ENCODE measurements at places on chromosomes 1 and 21.

- peak; percentile 75 for DNase-seq
Observed at GRCh38 chr1:39973503-39974135, 18.7 kb downstream of the MFSD2A start.

DNA sequence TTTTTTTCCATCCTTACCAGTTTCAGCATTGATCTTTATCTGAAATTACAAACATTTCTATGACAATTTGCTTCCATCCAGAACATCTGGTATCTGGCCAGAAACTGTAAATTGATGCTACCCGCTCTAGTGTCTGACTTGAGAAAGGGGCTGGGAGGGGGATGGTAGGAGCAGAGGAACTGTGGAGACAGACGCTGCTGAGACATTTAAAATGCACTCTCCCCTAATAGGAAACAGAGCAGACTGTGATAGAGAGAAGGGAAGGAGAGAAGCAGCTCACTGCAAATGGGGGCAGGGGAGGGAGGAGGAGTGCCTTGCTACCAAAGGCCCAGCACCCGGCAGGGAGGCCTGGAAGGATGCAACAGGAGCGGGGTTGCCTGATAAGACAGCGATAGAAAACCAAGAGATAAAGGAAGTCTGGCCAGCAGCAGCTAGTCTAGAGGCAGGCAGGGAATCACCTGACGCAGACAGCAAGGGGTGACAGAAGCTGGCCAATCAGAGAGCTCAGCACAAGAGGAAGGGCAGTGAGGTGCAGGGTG is 195.5 kb upstream of the NFIA start:
- no peak for DNase-seq

DNA sequence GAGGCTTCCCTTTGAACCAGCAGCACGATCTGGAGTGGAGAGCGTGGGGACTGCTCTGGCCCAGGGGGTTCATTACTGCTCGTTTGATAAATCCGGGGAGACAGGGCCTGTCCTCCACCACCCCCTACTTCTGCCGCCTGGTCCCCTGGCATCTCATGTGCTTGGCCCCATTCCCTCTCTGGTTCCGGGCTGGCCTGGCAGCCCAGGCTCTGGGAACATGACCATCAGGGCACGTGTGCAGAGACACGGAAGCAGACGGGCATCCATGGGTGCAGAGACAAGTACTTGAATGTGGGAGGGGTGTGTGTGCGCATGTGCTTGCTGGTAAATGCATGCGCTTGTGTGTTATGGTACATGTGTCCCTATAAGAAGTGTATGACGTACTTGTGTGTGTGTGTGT is 75.5 kb downstream of the KIRREL1 start:
- no peak for DNase-seq

GRCh38 chr1:215652371-215652770 is 85.3 kb downstream of the KCTD3 start:
- no peak for DNase-seq

- no peak for DNase-seq
Observed at GRCh38 chr1:115409094-115410015, 71.3 kb upstream of the NGF start.

- no peak for DNase-seq
Observed at GRCh38 chr1:22349362-22350043, 102.1 kb upstream of the ZBTB40 start.

DNA sequence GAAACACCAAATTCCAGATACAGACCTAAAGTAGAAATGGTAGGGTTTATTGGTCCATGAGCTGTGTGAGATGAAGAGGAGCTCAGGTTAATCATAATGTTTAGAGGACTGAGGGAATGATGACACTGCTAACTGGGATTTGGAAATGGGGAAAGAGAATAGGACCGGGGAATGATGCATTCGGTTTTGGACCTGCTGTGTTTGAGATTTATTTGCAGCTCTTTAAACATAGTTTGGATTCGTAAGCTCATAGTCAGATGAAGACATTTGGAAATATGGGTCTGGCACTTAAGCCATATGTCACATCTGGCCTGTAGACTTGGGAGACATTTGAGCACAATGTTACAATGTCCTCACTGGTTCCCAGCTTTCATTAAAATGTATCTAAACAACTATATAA is 127.9 kb upstream of the DUSP10 start:
- no peak for DNase-seq

- no peak for DNase-seq
Observed at GRCh38 chr1:232538224-232538942, 91.5 kb downstream of the SIPA1L2 start.

GRCh38 chr1:204505674-204506200 is 10.5 kb upstream of the MDM4 start:
- DNase-seq: no peak

DNA sequence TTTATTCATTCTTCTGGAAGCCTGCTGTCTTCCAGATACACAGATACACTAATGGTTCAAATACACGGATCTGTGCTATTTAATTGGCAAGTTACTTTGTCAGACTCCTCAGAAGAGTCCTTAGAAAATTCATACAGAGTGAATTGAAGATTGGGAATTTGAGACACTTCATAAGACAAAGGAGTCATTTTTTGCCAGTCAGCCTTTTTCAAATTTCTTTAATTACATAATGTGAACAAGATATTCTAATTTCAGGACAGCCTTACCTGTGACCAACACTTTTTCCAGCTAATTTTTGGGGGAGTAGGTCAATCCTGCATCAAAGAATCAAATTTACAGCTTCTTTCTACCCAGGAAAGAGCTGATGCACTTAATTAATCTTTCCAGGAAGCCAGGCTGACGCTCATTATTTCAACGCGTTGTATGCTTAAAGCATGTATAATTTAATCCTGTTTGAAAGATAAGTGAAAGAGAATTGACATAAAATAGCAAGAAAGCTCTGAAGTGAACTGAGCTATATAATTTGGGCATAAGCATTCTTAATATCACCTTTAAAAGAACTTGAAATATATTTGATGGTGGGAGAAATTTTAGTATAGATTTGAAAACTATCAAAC is 12.8 kb upstream of the NRIP1 start:
- no peak for DNase-seq

DNA sequence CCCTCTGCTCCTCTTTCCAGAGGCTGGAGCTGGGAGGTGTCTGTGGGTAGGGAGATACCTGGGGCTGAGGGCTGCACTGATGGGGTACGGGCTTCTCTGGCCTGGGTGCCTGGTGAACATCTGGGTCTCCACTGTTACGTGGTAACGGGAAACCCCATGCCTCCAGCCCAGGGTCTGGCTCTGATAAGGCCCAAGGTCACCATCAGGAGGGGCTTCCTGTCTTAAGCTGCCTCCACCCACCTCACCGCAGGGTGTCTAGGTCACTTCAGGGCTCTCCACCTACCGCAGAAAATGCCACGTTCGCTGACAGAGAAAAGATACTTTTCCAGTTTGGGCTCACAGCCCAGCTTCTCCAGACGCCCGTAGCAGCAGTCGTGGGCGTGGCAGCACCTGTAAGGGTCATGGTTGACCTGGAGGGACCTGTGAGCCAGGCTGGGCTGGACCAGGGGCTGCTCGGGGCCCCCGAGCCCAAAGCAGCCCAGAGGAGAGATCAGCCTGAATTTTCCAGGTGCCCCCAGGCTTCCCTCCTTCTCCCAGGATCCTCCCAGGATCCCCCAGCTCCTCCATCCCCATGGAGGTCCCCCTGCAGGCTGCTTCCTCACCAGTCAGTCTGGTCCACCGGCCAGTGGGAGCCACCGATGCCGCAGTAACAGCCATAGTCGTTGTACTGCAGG is 1.3 kb downstream of the PLA2G2E start:
- DNase-seq: no peak

- no peak for DNase-seq
Observed at GRCh38 chr21:39073717-39074116, 109.5 kb downstream of the PSMG1 start.

GRCh38 chr1:119329541-119330461 is 38.8 kb upstream of the HAO2 start:
- DNase-seq: no peak

DNA sequence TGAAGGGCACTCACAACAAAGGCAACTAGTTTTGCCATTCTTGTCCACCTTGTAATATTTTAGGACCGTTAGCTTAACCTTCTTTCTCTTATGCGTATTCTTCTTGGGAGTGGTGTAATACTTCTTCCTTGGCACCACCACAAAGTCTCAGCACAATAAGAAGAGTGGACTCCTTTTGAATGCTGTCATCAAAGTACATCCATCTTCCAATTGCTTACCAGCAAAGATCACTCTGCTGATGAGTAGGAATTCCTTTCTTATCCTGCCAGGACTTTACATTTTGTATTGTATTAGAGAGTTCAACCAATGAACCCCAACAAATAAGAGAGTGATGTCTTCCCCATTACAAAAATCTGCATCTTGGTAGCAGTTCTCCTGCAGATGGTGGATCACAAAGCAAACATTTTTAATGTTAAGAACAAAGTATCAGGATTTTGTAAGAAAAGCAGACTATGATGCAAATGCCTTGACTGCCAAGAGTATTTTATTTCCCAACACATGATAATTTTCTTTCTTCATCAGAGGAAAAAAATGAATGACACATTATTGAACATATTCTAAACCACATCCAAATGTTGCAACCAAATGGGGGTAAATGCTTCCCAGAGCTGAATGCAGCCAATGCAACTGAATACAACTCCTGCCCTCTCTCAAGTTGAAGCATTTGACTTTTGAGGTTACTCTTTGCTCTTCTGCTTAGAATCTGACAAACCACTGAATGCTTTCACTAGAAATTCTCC is 5.1 kb upstream of the ARNT start:
- no peak for DNase-seq

- DNase-seq: peak; percentile 0
Observed at GRCh38 chr1:228373004-228373680, 33.5 kb downstream of the TRIM11 start.

- DNase-seq: no peak
Observed at GRCh38 chr1:182702826-182703524, 18.6 kb upstream of the RGS8 start.
